ENCODE measurements at places on chromosomes 16 and 17.

GRCh38 chr16:85571563-85571812 is 41.6 kb upstream of the GSE1 start:
- no peak for DNase-seq

GRCh38 chr17:7122381-7122780 is 7.8 kb upstream of the ASGR2 start:
- peak; percentile 69 for DNase-seq

- no peak for DNase-seq
Observed at GRCh38 chr17:216625-217024, 35.2 kb upstream of the DOC2B start.

DNA sequence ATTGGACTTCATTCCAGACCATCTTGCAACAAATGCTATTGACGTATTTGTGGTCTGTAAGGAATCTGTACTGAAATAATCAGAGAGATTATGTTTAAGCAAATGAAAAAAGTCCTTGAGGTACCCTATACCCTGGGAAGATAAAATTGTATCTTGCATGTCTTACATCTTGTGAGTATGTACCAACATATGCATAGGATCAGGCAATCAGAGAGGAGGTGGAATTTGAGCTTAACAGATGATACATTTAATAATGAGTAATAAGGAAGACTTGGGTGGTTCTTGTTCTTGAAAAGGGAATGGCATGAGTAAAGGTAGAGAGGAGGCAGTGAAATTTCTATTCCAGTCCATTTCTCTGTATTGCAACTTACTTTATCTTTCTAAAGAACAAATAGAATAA is 10.6 kb downstream of the MOSMO start:
- DNase-seq: no peak

GRCh38 chr16:12917653-12918052 is 16.3 kb downstream of the SHISA9 start:
- no peak for DNase-seq

DNA sequence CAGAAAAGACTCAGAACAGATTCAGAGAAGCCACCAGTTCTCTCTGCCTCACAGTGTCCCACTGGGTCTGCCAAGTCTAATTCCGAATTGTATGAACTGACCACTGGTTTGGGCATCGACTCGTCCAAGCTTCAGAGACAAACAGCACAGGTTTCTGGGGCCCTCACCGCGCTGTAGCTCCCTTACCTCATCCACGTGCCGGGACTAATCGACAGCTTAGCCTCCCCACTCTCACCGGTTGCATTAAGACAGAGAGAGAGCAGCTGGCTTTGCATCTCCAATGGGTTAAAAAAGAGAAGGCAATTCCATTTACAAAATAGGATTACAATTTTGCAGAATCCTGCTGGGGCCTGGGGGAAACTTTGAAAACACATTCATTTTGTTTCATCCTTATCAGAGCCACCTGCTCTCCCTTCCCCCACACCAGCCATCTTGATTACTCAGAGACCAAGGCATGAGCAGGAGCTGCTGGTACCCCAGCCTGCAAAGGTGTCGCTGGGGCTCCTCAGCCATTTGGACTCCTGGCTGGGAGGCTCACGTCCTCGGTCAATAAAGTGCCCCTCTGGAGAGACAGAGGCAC is 95.3 kb upstream of the RPL38 start:
- DNase-seq: no peak

- DNase-seq: no peak
Observed at GRCh38 chr16:85582229-85582991, 30.7 kb upstream of the GSE1 start.

DNA sequence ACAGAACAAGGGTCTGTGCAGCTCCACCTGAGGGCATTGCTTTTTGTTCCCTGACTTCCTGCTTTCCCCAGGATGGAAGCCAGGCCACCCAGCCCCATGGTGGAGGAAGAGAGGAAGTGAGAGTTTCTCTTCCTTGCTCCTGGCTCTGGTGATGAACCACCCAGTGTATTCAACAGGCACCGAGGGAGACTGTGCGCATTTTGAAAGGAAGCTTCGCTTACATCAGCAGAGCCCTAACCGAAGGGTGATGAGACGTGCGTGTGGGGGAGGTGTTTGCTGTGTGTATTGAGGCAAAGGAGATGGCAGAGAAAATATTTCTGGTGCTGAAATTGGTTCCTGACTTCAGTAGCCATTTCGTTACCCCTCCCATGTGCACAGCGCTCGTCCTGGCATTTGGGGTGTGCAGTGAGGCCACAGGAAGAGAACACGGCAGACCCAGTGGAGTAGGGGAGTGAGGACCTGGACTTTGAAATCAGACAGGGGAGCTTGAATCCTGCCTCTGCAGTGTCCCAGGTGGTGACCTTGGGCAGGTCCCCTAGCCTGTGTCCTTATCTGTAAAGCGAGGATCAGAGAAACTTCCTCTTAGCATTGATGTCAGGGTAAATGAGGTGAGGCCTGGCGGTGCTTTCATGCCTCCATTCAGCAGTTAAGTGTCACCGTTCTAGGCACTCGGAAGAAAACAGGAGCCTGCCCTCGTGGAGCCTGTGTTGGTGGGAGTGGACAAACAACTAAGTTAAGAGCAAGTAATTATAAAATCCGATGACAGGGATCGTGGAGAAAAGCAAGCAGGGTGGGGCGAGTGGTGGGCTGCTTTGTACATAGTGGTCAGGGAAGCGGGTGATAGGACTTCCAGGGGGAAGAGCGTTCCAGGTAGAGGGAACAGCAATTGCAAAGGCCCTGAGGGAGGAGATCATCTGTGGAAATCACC is 7.4 kb downstream of the CMIP start:
- DNase-seq: peak; percentile 97

- DNase-seq: no peak
Observed at GRCh38 chr17:73924909-73925186, 278.6 kb upstream of the RPL38 start.

GRCh38 chr16:75264999-75265910 is 13.8 kb upstream of the BCAR1 start:
- DNase-seq: no peak

DNA sequence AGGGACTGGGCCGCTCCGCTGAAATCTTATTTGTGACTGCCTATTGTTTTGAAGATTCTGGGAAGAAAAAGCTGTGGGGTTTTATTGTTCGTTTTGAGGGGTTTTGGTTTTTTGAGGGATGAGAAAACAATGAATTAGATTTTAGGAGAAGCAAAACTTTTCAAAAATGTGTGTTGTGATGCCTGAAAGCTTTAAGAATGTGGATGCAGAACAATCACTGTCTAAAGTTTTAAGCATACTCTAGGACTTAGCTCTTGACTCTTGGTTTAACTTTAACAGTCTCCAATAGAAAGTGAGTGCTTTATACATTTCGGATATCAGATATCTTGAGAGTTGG is 899 bp downstream of the CFAP52 start:
- no peak for DNase-seq

- DNase-seq: no peak
Observed at GRCh38 chr16:49560004-49560830, 186.6 kb downstream of the C16orf78 start.

- no peak for DNase-seq
Observed at GRCh38 chr17:40360091-40360490, 4.4 kb downstream of the GJD3 start.

DNA sequence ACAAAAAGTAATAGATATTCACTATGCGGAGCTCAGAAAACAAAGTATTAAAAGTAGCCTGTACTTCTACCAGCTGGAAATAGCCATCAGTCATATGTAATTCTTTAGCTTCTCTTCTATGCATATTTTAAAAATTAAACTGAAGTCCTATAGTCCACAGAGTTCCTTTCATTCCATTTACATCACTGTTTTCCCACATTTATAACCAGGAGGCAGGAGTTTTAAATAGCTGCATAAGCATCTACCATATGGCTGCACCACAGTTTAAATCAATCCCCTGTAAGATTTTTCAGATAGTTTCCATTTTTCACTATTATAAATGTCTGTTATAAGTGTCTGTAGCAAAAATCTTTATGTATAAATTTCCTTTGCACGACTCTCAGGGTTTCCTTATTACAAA is 45.1 kb downstream of the ZFHX3 start:
- DNase-seq: no peak

DNA sequence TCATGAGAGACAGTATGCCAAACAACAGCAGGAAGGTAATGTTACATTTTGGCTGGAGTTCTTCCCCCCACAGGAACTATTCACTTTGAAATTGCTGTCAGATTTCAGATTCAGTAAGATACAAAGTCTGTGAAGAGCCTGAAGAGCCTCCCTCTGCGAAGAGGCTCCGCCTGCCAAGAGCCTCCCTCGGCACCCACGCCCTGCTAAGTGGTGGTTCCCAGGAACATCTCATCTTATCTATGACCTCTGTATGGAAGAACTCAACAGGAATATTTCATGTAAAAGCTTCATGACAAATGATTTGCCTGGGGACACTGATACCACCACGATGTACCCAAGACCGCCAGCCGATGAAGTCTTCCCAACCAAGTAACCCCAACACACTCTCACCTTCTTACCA is 3.2 kb downstream of the ZC3H7A start:
- no peak for DNase-seq

DNA sequence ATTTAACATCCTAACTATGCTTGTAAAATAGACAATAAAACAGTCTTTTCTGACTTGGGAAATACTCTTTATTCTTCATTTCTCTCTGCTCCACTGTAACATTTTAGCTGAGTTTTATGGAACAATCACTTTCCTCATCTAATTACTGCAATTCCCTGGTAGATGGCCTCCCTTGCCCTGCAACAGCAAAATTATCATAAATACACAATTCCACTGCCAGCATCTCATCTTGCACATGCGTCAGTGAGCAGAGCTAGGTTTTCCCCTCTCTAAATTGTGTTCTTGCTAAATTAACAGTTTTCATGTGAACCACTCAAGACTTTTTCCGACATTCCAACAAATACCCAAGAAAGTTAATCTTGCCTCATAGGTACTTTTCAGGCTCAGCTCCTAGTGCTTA is 920.9 kb upstream of the GOT2 start:
- DNase-seq: no peak

DNA sequence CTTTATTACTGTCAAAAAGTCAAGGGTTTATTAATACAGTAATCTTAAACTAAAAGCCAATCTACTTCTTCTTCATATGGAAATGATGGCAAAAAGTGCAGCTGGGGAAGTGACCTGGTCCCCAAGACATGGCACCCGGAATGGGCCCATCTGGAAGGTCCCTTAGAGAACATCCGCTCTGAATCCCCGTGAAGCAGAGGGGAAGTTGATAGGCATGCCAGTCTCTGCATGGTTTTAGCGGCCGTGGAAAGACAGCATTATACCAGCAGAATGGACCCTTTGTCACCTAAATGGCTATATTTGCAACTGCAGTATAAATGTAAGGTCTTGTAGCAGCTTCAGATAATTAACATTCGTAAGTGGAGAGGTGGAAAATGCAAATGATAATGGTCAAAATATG is 32.4 kb downstream of the COTL1 start:
- DNase-seq: no peak

- no peak for DNase-seq
Observed at GRCh38 chr17:62670202-62670821, 42.8 kb downstream of the MRC2 start.

- DNase-seq: no peak
Observed at GRCh38 chr17:902463-902862, 77.1 kb downstream of the NXN start.

DNA sequence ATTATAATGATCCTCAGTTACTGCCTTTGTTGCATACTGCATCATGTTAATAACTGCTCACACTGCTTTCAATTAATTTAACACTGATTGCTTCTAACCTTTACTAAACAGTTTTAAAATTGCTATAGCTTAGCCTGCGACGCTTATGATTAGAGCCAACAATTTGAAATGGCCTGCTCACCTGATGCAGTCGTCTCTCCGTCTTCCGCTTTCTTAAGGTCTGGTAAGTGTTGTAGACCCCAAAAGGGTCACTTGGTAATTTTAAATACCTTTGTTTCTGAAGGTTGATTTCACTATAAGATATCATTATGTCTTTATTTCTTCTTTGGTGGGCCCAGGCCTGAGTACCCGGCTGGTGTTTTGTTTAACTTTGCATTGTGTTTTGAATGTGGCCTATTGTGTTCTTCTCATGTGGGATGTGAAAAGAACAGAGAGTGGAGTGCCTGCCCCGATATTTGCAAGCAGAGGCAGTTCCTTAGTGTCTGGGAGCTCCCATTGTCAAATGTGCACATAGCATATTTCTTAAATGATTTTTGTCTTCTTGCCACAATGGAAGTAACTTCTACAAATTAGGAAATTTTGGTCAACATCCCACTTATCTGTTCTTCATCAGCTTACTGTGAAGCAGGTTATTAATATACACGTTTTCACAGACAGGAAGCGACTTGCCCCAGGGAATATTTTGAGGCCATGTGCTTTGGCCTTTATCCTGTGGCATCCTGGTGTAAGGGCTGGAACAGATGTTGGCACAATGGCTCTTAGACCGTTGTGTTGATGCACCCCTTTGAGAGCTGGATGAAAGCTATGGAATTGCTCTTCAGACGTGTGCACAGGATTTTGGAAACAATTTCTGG is 2.9 kb downstream of the PHKB start:
- DNase-seq: no peak

GRCh38 chr17:37219876-37220606 is 155.7 kb upstream of the C17orf78 start:
- no peak for DNase-seq

DNA sequence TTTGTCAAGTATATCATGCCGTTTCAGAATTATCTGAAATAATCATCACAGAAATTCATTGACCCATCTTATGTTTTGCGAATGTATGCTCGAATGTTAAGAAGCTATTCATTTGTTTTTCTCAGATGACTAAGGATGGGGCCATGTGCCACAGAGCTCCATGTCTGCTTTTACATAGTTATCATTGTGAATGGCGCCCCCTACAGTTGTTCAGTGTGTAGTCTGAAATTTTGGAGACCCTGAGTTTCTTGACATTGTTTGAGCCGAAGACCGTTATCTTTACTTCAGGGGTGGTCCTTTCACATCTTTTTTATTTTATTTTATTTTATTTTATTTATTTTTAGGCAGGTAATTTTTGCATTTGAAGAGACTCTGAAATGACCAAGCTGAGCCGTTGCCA is 972.0 kb upstream of the RBFOX1 start:
- no peak for DNase-seq

DNA sequence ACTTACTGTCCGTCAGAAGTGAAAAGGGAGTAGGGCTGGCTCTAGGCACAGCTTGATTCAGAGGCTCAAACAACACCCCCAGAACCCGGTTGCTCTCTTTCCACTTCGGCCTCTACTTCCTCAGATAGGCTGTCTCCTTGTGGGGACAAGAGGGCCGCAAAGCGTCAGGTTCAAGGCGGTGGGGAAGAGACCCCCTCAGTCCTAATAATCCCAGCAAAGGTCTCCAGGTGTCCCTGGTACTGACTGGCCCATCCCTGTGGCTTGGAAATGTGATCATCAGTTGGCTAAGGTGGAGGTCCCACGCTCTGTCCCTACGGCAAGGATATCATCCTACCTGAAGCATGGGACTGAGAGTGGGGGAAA is 26.0 kb downstream of the NGFR start:
- peak; percentile 47 for DNase-seq
